COLO829 (cell line): ENCODE measurements at places on chromosomes 5 and 9.
A peak's percentile ranks its signal among the peaks of the same experiment; 100 is the strongest.

DNA sequence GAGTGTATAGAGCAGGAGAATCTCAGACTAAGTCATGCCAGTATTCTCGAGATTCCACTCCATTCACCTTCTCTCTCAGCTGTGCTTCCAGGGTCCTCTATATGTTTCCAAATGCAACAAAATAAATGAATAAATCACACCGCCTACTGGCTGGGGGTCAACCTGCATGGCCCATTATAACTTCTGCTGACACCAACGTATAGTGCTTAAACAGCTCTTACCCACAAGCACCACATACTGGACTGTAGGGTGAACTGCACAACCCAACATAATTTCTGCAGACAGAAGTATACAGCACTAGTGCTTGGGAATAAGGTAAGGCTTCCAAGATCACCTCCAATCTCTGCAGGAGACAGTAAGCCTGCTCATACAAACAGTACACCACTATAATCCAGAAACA, 33.1 kb upstream of the HTR4 start:
- DNase-seq: no peak

- no peak for DNase-seq
Measured at GRCh38 chr5:58122848-58123392, 337.0 kb downstream of the PLK2 start.

GRCh38 chr5:136007271-136007670, 21.5 kb upstream of the TGFBI start:
- DNase-seq: no peak

GRCh38 chr5:104540448-104540847, 977.9 kb upstream of the NUDT12 start:
- peak; percentile 26 for DNase-seq

DNA sequence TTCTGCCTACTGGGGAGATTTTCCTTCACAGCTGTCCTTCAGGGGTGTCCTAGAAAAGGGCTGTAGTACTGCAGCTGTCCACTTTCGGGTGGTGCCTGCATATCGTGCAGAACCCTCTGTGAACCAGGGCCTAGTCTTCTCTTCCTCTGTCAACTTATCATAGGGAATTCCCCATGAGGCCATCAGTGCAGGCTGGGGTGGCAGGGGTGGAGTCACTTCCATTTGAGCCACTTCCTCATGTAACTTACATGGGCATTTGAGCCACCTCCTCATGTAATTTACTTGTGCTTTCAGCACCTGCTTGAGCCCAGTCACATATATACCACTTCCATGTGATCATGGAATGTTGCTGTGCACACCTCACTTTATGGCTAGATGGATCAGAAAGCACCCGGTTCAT, 742.0 kb upstream of the RGMB start:
- DNase-seq: no peak

- DNase-seq: no peak
Measured at GRCh38 chr5:107809201-107810034, 138.7 kb upstream of the EFNA5 start.

GRCh38 chr5:180633283-180634177, 15.9 kb downstream of the FLT4 start:
- no peak for DNase-seq

DNA sequence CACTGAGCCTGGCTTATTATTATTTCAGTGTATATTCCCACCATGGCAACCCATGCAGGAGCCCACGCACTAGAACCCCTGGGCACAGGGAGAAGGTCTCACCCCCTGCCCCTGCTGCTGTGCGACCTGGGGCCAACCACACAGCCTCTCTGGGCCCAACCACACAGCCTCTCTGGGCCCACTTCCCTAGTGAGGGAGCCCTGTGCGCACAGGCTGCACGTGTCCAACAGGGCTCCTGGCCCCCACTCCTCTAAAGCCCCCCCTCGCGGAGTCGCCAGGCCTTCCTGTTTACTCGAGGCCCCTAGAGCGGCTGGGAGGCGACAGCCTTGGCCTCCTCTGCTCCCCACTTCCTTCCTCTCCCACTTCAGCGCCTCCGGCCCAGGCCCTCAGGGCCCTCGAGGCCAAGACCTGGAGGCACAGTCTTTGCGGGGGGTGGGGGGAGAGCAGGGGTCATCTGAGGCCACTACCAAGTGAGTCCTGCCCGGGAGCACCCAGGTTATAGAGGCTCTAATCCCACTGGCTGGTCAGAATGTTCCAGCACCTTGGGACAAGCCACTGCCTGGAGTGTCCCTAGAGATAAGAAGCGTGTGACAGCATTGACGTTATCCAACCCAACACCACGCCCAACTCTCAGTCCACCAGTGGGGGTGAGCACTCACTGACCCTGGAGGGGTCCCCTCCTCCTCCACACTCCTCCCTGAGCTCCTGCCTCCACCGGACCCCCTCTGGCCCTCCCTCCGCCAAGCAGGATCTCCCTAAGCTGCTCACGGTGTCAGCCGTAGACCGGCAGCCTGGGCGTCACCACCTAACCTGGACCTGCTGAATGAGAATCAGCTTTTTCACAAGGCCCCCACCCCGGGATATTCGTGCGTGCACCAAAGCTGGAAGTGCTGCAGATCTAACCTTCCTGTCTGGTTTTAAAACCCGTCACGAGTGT, 7.9 kb upstream of the ENG start:
- no peak for DNase-seq

DNA sequence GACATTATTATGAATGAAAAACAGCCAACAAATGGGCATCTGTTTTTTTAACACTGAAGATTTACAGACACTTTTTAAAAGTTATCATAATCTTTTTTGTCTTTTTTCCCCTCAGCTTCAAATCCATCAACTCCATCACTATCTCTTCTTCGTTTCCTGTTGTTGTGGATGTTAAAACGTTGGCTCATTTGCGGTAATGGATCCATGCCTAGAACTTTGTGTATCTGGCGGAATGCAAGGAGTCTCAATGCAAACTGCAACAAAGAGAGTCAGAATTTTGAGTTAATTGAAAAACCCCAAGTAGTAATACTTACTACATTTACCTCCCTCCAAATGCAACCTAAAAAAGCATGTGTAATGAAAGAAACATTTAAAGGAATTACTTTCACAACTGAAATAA, 42.9 kb upstream of the MTMR12 start:
- DNase-seq: no peak

DNA sequence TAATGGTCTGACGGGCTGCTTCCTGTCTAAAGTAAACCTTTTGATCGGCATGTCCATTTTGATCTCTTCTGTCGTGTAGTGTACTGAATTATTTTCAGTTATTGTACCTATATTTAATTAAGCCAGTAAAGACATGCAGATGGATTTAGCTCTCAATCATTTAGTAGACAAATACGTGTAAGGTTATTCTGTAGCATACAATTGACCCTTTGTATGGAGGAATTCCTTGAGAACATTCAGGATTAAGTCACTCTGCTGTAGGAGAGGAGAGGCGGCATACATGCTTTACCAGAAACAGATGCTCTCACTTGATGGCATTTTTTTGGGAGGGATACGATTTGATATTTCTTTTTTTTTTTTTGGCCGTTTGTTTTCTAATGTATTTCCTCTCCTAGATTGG, 141.0 kb downstream of the PBX3 start:
- DNase-seq: peak; percentile 72

- DNase-seq: no peak
Measured at GRCh38 chr5:151093476-151093889, 12.6 kb upstream of the TNIP1 start.

DNA sequence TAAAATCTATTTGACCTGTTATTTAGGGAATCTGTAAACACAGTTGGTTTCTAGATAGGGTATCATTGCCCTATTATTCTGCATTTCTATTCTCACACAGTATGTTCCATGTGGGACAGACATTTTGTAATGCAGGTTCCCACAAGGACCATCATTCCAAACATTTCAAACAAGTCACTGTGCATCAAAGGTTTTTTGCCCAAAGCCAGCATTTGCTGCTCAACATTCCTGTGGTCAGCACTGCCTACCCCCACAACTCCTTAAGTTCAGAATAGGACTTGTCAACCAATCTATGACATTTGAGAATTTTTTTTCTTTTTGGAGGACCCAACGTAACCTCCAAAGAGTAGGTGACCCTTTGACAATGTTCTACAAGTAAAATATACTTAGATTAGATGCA, 95.7 kb downstream of the LPAR1 start:
- DNase-seq: peak; percentile 8

DNA sequence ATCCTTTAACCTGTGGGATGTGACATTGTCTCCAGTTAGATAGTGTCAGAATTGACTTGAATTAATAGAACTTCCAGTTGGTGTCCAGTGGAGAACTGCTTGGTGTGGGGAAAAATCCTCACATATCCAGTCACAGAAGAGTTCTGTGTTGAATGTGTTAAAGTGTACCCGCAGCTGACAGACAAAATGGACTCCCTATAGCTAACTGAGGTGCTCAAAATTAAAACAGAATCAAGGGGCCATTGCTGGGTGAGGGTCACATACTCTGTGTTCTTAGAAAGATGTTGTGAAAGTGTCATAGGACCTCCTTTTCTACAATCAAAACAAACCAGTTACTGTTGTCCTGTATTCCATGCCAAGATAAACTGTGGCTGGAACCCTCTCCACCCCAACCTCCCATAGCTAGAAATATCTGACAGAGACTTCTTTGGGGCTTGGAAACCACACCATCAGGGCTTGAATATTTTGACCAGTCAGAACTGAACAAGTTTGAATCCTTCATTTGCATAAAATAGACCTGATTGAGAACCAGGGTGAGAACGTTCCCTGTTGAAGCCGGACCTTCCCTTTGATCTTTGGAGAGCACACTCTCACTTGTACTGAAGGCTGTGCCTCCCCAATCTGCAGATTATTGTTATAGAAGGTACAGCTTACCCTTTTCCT, 164.0 kb upstream of the ZNF608 start:
- no peak for DNase-seq

- DNase-seq: no peak
Measured at GRCh38 chr5:14447958-14448911, 133.4 kb upstream of the OTULINL start.

DNA sequence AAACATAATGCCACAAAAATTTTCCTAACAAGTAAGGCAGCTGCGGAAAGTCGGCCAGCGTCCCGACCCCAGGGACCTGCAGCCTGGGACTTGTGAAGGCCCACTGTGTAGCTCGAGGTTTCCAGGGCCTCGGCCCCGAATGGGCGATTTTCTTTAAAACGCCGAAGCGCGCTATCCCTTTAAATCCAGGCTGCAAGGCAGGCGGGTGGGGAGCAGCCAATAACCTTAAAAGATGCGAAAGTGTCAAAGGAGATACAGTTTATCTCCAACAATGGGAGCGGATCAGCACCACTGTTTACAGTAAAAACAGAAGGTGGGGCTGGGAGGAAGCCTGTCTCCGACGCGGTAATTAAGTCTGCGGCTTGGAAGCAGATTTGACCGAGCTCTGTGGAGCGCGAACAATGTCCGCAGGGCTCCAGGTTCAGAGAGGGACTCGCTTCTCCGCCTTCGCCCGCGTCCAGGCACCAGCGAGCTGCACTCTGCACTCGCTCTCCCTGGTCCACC, 1.7 kb upstream of the ZSWIM6 start:
- no peak for DNase-seq

DNA sequence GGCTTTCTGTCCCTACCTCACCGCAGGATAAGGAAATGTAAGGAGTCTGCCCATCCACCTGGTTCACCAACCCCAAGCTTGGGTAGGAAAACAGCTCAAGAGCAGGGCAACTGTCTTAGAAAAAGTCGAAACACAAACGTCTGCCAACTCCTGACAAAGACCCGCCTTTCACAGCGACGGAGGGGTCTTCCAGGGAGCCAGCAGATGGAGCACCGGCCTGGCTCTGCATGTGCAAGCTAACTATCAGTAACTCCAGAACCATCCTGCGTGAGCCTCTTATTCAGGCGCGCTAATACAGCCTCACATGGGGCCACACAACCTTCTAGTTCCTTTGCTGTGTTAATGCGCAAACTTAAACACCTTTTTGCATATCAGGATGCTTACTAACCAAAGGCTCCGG, 26.9 kb downstream of the CAMSAP1 start:
- DNase-seq: no peak

- no peak for DNase-seq
Measured at GRCh38 chr5:172004824-172005237, 1.6 kb downstream of the FBXW11 start.

DNA sequence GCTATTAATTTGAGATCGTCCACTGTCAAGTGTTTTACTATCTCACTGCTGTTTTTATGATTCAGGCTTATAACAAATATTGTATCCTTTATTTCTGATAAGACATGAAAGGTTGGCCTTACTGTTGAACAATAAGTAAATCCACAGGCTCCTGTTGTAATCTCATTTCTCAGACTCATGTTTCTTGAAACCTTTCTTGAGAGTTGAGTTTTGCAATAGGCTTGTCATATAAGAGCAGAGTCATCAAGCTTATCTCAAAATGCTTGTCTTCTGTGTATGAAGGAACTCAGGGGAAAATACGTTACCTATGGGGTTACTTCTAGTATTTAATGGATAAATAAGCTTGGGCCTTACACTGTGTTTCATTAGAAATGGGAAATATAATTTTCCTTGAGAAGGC, 9.2 kb upstream of the TLX3 start:
- no peak for DNase-seq

DNA sequence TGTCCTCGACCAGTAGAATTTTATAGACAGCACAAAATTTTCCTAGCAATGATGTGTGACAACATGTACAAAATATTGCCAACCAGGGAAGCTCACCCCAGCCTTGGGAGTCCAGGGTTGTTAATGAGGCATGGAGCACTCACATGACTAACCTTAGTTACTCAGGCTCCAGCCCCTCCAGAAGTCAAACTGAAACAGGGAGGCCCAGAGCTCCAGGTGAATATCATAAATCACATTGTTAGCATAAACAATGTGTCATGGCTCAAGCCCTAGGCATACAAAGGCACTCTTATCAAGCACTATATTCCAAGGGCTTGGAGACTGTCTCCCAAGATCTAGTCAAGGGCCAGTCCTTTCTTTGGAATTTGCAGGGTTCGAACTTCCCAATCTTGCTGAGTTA, 44.4 kb downstream of the TNFAIP8 start:
- DNase-seq: no peak

DNA sequence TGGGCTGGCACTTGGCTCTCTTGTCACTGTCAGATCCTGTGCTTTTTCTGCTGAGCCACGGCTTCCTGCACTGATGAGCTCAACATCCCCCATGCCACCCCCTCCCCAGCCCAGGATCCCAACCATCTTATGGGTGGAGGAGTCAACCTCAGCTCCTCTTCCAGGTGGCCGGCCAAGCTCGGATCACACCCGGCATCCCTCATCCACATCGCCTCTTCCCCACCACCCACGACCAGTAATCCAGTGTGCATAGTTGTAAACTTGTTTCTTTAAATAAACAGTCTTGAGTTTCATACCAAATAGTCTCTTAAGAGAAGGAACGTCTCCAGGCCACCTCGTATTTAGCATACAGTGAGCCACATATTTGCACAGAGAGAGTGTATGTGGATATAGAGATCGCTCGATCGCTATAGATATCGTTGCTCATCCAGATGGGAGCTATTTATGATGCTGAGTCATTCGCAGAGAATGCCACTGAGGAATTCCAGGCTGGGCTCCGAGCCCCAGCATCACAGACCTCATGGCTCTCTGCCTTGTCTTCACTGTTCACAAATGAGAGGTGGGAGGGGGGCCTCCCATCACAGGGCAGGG, 61.8 kb upstream of the CPLX2 start:
- no peak for DNase-seq

GRCh38 chr5:123116757-123117156, 27.7 kb downstream of the PRDM6 start:
- no peak for DNase-seq
